Thymus (tissue), 14 donors: ENCODE measurements at places on chromosomes 13 and 19. TPM values are rescaled to one million over a fixed set of nuclear protein-coding genes. Genes with fewer than 3 reads are reported as not detected.

Gene PNMA8B
- 4.7 TPM for total RNA-seq

DNA sequence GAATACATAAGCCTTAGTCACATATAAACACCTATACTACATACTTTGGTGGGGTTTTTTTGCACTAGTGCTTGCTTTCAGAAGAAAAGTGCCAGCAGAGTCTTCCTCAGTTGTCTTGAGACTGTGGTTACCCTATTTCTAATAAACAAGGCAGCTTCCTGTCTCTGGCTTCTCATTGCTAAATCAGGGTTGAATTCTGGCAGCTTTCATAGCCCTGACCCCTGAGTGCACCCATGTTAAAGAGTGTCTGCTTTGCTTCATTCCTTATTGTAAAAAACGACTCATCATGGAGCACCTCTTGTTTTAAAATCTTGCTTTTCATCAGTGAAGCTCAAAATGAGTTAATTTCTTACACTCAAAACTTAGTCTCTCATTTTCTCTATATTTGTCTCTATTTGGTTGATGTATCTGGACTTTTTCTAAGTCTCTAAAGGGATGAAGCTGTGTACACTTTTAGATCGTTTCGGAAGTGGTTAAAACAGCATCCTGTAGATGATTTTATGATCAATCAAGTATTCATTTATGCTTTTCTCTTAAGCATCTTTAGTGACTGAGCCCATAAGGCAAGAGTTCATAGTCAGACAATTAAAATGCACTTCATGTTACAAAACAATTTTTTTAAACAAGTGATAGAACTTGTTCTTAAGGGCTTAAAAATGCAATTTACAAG, 72.1 kb downstream of the KLF12 start:
- no peak for DNase-seq
- H3K4me3 ChIP-seq, result no peak overlapping the region
- no peaks in the 10 kb centered on the region for H3K4me1 ChIP-seq
- H3K36me3 ChIP-seq, result no peaks in the 10 kb centered on the region

- no peak overlapping the region for H3K4me3 ChIP-seq
- no peak overlapping the region for H3K27ac ChIP-seq
- no peaks in the 10 kb centered on the region for H3K36me3 ChIP-seq
- H3K4me1 ChIP-seq, result peaks cover 20% of the 10 kb centered on the region
- DNase-seq, result no peak
Measured at GRCh38 chr19:39157275-39157996, 31.9 kb downstream of the PAK4 start.

- no peak for DNase-seq
- H3K4me1 ChIP-seq, result peaks cover 5% of the 10 kb centered on the region
- no peak overlapping the region for H3K27ac ChIP-seq
- no peaks in the 10 kb centered on the region for H3K27me3 ChIP-seq
- no peak overlapping the region for H3K4me3 ChIP-seq
Measured at GRCh38 chr13:109900320-109900719, 113.9 kb upstream of the IRS2 start.

DNA sequence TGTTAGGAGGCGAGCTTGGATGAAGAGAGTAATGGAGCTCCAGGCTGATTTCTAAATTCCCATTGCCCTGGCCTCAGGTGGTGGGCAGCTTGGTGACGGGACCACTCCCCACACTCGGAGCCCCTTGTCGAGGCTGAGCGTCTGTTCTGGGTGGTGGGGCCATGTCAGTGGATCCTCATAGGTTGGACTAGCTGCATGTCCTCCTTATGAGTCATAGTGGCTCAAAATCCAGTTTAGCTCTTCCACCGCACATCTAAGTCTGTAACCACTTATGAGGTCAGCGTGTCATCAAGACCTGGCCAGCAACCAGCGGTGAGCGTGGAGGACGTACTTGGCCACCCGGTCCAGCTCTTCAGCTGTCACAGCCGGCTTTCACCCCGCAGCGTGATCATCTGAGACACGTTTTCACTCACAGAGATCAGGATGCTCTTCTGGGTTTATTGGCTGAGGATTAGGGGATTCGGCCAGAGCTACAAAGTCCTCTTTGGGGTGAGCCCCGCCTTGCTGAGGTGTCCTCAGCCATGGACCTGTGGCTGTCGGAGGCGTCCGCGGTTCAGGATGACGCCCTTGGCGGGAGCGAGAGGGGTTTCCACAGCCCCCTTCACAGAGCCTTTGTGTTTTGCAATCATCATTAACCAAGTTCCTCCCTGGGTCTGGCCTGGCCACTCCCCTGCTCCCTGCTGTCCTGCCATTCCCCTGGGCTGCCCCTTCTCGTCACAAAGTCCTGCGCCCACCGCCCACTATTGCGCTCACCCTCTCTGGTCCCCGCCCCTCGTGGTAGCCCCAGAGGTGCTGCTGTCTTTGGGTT, 41.9 kb downstream of the ADPRHL1 start:
- no peak overlapping the region for H3K4me3 ChIP-seq
- peaks cover 6% of the 10 kb centered on the region for H3K4me1 ChIP-seq
- peaks cover 27% of the 10 kb centered on the region for H3K27me3 ChIP-seq
- H3K27ac ChIP-seq, result no peak overlapping the region
- H3K36me3 ChIP-seq, result no peaks in the 10 kb centered on the region

- no peak overlapping the region for H3K4me3 ChIP-seq
- DNase-seq, result no peak
- H3K4me1 ChIP-seq, result no peaks in the 10 kb centered on the region
- H3K27me3 ChIP-seq, result no peaks in the 10 kb centered on the region
- H3K27ac ChIP-seq, result no peak overlapping the region
- no peaks in the 10 kb centered on the region for H3K36me3 ChIP-seq
Measured at GRCh38 chr13:42600943-42601342, 27.0 kb downstream of the TNFSF11 start.

GRCh38 chr19:6693681-6694080, 23.7 kb upstream of the TNFSF14 start:
- no peak for DNase-seq
- H3K27ac ChIP-seq, result no peak overlapping the region
- no peak overlapping the region for H3K4me3 ChIP-seq
